ENCODE measurements at places on chromosomes 7 and 10.
A peak's percentile ranks its signal among the peaks of the same experiment; 100 is the strongest.

- DNase-seq = no peak
Measured at GRCh38 chr7:117088623-117089194, 135.4 kb downstream of the ST7 start.

DNA sequence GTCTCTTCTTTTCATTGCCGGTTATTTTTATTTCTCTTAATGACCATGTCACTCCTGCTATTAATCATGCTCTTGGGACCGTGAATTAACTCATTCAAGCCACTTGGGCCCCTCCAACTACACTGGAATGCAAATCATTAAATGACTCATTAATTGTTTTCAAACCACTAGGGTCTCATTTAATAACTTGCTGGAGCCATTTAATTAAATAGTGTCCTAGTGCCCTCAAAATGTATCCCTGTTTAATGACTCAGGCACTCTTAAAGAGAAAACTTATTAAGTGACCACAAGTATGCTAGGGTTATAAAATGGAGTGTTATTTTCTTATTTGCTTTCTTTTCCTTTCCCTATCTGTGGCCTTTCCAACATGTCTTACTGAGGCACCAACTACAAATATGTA is 73.0 kb downstream of the PLXDC2 start:
- DNase-seq = no peak

DNA sequence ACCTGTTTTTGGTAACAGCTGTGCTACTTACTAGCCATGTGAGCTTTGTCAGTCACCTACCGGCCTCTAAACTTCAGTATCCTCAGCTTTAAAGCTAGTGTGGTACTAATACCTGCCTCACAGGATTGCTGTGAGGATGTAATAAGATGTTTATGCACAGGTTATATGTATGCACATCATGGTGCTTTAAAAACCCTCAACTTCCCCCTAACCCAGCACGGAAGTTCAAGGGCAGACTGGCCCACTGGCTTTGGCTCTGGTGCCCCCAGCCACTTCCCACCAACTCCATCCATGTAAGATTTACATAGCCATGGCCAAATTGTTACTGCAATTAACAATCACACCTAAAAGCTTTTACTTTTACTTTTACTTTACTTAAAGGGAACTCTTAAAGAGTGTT is 676.0 kb upstream of the GALNT17 start:
- peak; percentile 4 for DNase-seq

DNA sequence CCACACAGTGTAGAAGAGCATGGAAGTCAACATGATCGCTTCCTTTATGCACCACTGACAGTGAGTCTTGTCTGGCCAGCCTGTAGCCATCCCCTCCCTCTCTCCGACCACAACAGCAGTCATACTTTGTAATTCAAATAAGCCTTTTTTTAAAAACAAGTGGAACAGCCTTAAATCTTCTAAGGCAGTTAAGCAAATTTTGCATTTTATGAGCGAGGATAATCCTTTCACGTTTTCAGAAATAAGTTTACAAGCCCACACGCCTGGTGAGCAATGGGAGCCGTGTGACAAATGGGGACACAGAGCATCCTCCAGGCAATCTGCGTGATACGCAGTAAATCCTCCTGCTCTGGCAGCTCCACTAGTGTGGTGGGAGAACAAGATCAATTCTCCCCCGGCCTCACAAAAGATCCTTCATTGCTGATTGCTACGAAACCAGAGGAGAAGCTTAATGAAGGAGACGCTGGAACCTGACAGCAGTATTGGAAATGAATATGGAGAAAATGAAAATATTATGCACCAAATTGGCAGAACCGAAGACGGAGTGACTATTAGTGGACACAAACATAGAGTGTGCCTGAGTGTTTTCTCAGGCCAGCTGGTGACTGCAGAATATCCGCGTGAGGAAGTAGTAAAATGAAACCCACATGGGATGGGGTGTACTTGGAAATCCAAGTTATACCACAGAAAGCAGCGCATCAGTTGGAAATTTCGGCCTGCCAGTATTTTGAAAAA is 104.2 kb upstream of the CDCA7L start:
- no peak for DNase-seq

- DNase-seq = no peak
Measured at GRCh38 chr10:118407777-118408176, 65.7 kb upstream of the FAM204A start.

DNA sequence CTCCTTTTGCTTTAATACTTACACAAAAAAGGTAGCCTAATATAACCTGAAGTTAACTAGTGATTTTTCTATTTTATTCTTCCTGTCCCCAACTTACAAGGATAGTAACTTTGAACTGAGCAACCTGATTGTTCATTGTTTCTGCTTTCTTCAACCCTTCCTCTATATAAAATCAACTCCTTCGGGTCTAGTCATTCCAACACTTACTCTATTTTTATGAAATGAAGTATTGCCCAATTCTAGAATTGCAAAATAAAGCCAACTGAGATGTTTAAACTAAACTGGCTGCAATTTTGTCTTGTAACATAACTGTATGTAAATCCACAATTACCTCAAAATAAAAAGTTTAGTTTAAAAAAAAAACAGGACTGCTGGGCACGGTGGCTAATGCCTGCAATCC is 20.3 kb upstream of the DNA2 start:
- no peak for DNase-seq

DNA sequence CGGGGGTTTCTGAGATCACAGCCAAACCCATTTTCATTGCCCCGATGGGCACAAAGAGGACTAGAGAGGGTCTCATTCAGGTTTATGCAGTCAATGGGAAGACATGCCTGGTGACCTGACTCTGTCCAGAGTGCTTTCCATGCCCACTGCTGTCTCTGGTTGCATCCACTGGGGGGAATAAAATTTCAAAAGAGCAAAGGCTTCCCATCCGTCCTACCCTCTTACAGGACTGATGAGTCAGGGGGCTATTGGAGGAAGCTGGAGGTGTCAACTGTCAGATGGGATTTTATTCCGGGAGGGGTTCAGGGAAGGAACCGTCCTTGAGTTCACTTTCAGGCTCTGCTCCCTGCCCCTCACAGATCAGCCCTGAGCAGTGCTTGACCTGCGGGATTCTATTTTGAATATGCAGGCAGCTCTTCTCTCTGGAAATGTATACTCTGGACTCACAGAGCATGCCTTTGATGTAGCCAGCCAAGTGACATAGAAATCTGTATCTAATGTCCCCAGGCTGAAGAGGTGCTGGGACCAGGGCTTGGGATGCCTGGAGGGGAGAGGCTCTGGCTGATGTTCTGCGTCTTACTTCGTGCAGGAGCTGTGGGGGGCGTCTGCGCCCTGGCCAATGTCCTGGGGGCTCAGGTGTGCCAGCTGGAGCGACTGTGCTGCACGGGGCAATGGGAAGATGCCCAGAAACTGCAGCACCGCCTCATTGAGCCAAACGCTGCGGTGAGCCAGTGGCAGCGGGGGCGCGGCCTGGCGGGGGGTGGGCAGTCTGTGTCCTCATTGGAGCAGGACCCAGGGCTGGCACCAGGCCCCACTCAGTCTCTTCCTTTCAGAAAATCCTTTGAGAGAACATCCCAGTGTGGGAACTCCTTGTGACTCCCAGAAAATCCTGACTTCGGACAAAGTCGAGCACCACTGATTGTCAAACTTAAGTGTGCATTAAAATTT is 12.0 kb downstream of the C10orf62 start:
- no peak for DNase-seq

- DNase-seq = no peak
Measured at GRCh38 chr7:46554688-46555422, 633.8 kb upstream of the IGFBP3 start.

DNA sequence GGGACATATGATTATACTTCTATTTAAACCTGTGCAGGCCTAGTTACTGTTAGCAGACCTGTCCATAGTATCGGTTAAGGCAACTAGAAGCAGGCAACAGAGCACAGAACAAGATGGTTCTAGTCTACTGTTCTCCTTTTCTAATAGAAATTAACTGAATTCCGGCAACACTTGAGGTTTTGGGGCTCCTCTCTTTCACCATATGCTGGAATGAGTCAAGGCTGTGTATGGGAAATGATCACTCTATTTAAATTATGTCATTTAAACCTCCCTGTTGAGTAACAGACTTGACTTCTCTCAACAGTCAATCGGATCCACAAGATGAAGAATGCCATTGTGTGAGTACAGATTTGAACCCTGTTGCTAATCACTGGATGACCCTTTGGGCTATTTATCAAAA is 6.2 kb upstream of the OTUD1 start:
- DNase-seq = no peak

DNA sequence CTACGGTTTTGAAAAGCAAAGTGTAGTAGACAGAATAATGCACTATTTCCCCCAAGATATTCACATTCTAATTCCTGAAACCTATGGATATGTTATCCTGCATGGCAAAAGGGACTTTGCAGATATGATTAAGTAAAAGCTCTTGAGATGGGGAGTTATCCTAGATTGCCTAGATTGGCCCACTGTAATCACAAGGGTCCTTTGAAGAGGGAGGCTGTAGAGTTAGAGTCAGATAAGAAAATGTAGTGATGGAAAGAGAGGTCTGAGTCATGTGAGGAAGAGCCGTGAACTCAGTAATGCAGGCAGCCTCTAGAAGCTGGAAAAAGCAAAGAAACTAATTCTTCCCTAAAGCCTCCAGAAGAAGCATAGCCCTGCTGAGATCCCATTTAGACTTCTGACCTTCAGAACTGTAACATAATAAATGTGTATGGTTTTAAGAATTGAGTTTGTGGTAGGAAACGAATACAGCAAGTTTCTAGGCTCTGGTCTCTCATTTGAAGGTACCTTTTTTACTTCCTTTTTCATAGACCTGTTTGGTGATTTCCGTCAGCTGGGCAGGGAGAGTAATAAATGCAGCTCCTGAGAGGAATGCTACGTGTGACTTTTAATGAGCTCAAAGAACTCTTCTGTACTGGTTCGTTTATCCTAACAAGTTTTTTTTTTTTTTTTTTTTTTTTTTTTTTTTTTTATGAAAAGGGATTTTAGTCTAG is 41.9 kb upstream of the NXPH1 start:
- DNase-seq = peak; percentile 62

Data from GM12865 (cell line).